CD8-positive, alpha-beta T cell (primary cell): ENCODE measurements at places on chromosomes 13 and 19.
A peak's percentile ranks its signal among the peaks of the same experiment; 100 is the strongest.

DNA sequence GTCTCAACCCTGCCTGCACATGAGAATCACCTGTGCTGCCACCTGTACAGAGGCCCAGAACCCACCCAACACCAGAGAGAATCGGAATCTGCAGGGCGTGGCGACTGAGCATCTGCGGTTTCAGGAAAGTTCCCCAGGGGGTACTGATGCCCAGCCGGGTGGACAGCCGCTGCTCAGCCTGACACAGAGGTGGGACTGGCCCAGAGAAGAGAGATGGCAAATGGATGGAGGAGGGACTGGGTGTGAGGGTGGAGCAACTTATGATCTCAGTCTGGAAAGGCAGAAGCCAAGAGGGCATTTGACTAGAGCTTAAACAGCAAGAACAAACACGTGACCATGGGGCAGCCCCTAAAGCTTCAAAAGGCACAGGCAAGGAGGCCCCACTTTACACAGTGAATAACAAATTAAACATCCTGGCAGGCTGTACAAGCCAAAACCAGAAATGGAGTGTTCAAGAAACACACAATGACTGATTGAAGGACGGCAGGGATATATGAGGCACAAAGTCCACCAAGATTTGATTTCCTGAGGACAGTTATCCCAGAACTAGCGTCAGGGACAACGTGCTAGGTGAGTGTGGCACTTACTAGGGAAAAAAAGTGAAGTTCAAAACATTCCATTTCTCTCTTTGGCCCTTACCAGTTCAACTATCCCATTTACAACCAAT, 3.1 kb downstream of the RANBP3 start:
- no peak for DNase-seq

DNA sequence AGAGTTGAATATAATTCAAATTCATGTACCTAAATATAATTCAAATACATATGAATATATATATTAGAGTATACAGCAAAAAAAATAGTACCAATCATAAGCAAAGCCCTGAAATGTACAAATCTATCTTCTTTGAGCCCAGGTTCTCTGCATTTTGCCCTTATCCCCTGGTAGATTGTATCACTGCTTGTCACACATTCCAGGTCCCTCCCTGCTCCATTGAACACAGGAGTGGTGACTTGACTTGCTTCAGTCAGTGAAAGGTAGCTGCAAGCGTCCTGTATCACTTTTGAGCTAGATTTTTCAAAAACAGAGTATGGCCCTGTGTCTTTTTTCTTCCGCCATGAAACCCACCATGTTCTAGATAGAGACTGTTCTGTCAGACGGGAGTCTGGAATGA, 369.4 kb downstream of the LIG4 start:
- no peak for DNase-seq

GRCh38 chr19:33047422-33047821, 17.3 kb downstream of the RHPN2 start:
- no peak for DNase-seq

DNA sequence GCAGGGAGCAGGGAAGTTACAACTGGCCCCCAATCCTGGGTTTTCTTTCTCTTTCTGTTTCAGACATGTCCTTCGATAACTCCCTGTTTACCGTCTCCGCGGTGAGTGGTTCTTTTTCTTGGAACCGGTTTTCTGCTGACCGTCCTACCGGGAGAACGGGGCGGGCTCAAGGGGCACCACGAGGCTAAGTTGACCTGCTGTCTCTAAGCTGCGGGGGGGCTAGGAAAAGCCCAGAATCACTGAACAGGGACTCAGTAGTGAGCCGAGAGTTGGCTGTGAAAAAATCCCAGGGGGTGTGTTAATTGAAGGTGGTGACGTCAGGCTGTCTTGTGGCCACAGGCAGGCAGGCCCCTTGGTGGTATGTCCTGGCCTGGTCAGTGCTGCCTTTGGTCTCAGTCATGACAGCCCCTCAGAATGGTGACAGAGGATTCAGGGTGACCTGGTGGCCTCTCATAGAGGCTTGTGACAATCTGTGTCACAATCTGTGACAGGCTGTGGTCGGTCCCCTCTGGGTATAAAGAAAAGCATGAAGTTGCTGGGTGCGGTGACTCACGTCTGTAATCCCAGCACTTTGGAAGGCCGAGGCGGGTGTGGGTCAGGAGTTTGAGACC, 8.1 kb upstream of the CARM1 start:
- DNase-seq: no peak

GRCh38 chr19:51721905-51722304, 1.9 kb downstream of the HAS1 start:
- no peak for DNase-seq

GRCh38 chr19:4337906-4338440, 654 bp downstream of the STAP2 start:
- DNase-seq: no peak

DNA sequence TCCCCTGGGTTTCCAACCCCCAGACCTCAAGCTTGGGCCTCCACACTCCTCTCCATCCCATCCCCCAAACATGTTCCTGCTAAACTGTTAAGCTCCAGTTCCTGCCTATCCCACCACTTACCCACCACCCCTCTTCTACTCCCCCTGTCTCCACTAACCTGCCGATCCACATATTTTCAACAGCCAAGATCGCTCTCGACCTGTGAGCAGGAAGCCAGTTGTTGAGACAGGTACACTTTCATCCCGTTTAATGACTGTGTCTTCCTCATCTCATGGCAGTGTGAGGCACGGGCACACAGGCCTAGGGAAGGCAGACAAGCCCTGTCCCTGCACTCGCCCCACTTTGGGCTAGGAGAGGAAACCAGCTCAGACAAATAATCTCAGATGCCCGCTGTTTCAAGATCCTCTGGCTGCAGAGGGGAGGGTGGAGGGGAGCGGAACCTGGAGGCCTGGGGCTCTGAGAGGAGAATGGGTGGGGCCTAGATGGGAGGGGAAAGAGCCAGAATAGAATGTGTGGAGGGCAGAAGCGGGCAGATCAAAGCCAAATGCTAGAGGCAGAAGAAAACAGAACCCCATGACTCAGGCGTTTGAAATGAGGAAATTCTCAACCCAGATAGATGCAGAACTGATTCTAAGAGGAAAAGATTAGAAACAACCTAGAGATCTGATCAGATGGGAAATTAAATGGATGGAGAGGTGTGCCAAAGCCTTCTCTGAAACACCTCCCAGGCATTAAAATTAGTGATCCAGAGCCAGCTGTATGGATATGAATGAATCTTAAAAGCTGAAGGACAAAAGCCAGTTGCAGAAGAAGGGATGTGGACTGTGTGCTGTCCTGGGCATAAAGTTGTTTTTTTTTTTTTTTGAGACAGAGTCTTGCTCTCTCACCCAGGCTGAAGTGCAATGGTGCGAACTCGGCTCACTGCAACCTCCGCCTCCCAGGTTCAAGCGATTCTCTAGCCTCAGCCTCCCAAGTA, 16.9 kb upstream of the CYP2S1 start:
- DNase-seq: peak; percentile 44

DNA sequence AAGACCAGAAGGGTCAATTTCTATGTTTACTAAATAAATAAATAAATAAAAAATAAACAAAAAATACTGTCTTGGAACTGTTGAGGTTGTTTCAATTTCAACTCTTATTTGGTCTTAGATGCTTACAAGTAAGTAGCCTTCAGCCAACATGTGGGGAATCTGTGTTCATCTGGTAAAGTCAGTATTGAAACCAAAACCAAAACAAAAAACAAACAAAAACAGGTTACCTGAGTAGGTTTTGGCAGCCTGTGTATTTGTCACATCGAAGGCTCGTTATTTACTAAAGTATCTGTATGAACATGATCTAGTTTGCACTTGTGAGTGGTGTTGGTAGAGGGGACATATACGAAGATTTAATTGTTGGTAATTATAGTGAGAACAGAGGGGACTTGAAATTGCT, 471.5 kb downstream of the SLITRK5 start:
- DNase-seq: peak; percentile 8

DNA sequence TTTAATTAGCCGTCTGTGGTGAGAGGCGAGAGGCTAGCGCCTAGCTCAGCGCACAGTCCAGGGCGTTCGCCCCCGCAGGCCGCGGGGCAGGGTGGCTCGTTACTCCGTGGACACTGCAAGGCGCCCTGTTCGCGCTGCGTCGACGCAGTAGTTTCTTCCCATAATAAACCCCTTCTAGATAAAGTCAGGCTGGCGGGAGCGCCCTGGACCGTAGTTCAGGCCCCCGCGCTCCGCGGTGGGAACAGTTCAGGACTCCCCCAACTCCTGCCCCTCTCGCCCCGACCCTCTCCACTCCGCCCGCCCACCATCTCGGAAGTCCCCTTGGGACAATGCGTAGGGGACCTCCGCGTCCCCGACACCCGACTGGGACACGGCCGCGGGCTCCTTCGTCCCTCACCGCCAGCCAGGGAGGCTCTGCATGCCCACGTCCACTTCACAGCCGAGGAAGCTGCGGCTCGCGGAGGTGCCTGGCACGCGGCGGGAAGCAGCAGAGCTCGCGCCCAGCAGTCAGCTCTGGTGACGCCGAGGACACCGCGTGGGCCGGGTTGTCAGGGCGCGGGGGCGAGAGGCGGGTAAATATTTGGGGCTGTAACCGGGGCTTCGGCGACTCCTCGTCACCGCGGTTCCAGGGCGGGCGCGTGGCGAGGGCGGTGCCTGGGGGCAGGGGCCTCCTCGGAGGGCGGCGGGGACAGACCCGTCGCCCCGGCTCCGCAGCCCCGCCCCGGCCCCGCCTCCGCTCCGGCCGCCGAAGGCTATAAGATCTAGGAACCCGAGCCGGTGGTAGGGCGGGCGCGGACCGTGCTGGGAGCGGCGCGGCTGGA, at the start of gene RGCC:
TSS of gene RGCC (plus strand) at position 783 of the 821 bp plus-strand sequence. CDS start 158 bp downstream, outside the sequence.
- peak; percentile 84 for DNase-seq

DNA sequence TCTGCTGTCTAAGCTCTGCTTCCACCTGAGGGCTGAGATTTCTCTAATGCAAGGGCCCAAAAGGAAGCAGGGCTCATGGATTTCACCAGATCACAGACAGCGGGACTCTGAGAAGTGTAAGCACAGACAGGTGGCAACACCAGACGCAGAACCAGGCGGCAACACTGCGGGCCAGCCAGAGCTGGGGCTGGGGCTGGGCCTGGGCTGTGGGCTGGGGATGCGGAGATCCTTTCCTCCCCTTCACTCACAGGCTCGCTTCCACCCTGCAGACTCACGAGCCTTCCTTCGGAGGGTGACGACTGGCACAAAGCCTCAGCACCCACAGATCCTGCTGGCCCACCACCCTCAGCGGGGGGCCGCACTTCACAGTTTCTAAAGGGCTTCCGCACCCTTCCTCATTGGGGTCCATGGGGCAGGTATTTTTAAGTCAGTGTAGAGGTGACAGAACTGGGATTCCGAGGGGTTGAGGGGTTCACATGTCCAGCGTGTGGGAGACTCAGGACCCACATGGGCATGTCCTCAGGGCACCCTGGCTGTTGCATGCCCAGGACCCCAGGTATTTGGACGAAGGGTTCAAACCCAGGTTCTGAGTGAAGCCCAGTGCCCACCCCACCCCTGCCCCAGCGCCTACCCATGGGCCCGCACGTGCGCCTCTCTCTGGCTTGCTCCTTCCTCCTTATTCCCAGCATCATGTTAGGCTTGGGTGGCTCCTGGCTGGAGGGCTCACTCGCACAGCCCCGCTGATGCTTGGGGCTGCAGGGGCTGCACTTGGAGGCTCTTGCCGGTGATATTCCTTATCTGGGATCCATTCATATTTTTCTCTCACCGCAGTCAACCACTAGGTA, 137.3 kb upstream of the GPR12 start:
- no peak for DNase-seq

- no peak for DNase-seq
Observed at GRCh38 chr19:46586294-46586693, 14.8 kb upstream of the CALM3 start.

GRCh38 chr13:25169356-25169755, 2.7 kb downstream of the AMER2 start:
- DNase-seq: no peak

DNA sequence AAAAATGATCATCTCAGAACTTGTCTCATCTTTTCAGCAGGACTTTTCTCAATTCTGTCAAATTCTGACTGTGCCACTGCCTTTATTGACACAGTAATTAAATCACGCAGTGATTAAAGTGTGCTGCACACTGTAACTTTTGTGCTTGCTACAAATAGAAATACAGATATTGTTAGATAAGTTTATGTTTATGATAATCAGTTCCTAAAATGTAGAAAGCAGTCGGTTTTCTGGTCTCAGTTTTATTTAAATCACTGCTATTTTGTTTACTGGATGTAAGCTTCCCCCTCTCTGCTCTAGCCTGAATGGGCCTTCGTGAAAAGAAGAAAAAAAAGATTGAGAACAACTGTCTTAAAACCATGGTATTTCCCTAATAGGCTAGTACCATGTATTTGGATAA, 258.8 kb upstream of the STARD13 start:
- DNase-seq: no peak

- no peak for DNase-seq
Observed at GRCh38 chr19:33806434-33806881, 9.8 kb downstream of the KCTD15 start.

- DNase-seq: no peak
Observed at GRCh38 chr13:24183741-24184182, 23.2 kb downstream of the SPATA13 start.

DNA sequence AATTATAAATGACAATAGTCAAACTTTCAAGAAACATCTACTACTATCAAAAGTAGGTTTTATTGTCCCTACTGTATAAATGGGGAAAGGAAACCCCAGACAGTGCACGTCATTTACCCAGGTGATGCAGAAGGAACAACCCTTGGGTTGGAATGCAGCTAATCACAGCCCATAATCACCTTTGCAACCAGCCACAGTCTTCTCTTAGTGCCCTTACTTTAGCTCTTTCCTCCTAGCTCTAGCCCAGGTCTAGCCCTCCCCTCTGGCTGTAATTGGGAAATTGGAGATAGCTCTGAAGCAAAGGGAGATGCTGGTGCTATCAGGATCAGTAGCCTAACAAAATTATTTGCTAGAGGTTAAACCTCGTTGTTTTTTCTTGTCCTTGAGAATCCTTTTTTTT, 25.5 kb upstream of the TSC22D1 start:
- DNase-seq: no peak

DNA sequence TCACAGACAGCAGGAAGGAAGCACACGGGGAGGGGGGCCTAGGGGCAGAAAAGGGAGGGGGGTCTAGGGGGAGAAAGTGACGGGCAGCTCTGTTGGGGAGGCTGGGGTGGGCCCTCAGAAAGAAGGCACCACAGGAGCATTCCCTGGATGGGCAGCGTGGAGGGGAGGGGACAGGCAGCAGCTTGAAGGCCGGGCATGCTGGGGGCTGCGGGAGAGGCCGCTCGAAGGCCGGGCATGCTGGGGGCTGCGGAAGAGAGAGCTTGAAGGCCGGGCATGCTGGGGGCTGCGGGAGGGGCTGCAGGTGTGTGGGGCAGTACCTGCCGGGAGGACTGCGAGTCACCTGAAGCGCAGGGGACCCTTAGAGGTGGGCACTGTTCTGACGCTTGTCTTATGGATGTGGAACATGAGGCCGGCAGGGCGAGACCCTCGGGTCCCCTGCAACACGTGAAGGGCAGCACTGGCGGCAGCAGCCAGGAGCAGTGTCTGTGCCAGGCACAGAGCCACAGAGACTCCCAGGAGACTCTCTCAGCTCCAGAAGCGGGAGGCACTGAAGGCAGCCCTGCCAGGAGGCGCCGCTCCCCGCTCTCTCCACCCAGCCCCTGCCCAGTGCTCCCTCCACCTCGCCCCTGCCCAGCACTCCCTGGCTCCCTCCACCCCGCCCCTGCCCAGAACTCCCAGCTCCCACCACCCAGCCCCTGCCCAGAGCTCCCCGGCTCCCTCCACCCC, 13.3 kb downstream of the ZNF787 start:
- no peak for DNase-seq

- no peak for DNase-seq
Observed at GRCh38 chr13:58376349-58376748, 744.8 kb downstream of the PCDH17 start.
